ENCODE measurements at places on chromosomes 7 and 10. TPM values are rescaled to one million over a fixed set of nuclear protein-coding genes. Genes with fewer than 3 reads are reported as not detected.

The CDHR1 gene
- total RNA-seq: 0.13 TPM

The LIPF gene
- not detected for total RNA-seq

The NPTX2 gene
- not detected for total RNA-seq

The MTPN gene
- 128 TPM for total RNA-seq

The ELFN1 gene
- total RNA-seq: 0.55 TPM

The MYOZ1 gene
- not detected for total RNA-seq

The GSTO1 gene
- total RNA-seq: 286 TPM

The ZNF503 gene
- 13.0 TPM for total RNA-seq

The DHTKD1 gene
- total RNA-seq: 8.6 TPM

The SLC26A5 gene
- not detected for total RNA-seq

The ADCYAP1R1 gene
- total RNA-seq: 0.05 TPM

The PTN gene
- not detected for total RNA-seq

The GPRIN2 gene
- total RNA-seq: 33.2 TPM

The NOC3L gene
- 31.8 TPM for total RNA-seq

The KBTBD2 gene
- 26.6 TPM for total RNA-seq

The GPR85 gene
- not detected for total RNA-seq

The CNPY1 gene
- total RNA-seq: not detected

The SLC16A12 gene
- 0.03 TPM for total RNA-seq

The LRRN3 gene
- total RNA-seq: 0.17 TPM

The MYO1G gene
- 0.09 TPM for total RNA-seq

The SLC25A28 gene
- 30.3 TPM for total RNA-seq

The TDRD1 gene
- total RNA-seq: not detected

The RSPH10B gene
- total RNA-seq: not detected
